ENCODE measurements at places on chromosomes 3 and 15.

DNA sequence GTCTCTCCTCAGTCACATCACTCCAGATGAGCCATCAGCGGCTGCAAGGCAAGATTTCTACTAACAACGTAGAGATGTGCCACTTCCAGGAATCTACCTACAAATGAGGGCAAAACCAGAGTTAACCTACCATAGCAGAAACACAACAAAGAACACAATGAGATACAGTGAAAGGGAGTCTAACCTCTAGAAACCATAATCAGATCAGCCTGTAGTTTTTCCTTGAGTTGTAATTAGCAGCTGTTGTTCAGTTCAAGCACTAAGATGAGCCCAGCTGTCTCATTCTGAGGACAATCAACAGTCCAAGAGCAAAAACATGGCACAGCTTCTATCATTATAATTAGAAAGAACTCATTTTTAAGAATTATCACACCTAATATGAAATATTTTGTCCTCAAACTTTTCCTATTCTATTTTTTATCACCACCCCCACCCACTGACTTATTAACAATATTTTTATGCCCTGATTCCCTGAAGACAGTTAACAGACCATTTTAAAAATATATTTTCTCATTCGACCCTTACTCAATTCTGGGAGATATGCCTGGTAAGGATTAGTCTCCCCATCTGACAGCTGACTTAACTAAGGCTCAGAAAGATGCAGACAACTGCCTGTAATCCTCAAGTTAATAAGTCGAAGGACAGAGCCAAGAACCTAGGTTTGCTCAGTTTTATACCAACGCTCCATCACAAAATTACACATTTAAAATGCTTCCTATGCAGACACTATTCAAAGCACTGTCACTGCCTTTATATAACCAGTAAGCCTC, 50.1 kb downstream of the MAGI1 start:
- no peak for DNase-seq

DNA sequence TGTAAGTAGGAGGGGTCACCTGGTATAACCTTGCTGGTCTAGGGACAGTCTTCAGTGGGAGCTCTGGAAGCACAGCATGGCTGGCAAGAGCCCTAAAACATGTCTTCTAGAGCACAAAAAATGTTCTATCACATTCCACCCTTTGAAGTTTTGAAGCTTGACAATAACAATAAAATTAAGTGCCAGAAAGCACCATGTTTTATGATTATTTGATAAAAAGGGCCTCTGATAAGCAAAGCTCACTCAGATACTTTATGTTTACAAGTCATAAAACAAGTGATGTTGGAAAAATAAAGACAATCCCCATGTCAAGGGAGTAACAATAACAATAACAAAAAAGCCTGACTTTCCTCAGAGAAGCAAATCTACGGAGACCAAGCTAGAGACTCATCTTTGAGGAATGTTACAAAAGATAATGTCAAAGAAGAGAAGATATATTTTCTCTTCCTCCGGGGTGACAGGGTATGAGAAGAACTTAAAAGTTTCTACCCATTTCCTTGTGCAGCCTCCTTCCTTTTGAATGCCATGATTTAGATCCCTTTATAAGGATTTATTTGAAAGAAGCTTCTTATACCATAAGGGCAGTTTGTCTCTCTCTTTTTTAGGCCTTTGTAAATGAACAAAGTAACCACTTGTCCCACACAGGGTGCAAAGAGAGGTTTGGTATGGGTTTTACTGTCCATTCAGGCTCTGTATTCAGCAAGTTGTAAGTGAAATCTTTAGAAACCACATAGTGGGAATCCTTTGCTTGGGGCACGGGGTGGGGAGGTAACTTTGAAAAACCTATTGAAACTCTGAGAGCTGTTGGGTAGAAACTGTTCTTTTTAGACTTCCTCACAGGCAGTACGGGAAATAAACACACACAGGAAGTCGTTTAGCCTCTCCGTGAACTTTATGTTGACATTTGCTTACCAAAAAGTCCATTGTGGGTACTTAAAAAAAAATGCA, 109.6 kb upstream of the RBMS3 start:
- DNase-seq = no peak

- no peak for DNase-seq
These were observed 62.3 kb upstream of the SNRPA1 start for GRCh38 chr15:101357333-101357732.

GRCh38 chr3:149777414-149778214, 14.7 kb downstream of the ANKUB1 start:
- no peak for DNase-seq

GRCh38 chr15:35667908-35668307, 121.9 kb upstream of the DPH6 start:
- DNase-seq = no peak

DNA sequence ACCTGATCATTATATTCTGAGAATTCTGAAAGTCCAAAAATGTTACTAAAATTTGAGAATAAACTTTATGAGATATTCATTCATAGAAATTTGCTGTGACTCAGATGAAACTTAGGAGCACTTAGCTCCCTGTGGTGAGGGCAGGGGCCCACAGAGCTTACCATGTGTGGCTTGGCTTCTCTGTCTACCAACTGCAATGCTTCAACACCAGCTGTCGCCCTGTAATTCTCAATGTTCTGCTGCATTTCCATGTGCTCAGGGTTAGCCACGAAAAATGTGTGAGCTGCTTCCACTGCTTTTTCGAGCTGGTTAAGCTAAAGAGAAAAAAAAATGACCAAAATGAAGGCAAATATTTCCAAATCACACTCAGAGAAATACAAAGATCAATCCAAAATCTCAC, 125.6 kb downstream of the P3H2 start:
- no peak for DNase-seq

DNA sequence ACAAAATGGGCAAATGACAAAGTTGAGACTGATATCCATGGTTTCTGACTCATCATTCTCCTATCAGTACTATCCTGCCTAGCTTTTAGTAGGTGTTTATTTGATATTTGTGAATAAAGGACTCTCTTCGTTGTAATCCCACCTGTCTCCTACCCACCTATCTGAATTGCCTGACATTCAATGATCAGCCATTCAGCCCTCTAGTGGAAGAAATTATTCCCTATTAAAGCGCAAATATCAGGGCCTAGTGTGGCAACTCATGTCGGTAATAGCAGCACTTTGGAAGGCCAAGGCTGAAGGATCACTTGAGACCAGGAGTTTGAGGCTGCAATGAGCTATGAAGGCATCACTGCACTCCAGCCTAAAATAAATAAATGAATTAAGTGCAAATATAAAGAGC, 195.7 kb upstream of the SETMAR start:
- no peak for DNase-seq

DNA sequence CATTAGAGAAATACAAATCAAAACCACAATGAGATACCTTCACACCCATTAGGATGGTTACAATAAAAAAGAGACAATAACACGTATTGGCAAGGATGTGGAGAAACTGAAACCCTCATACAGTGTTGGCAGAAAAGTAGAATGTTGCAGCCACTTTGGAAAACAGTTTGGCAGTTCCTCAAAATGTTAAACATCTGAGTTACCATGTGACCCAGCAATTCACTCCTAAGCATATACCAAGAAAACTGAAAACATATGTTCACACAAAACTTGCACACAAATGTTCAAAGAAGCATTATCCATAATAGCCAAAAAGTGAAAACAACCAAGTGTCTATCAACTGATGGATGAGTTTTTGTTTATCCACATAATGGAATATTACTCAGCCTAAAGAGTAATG, 166.9 kb upstream of the FAM3D start:
- no peak for DNase-seq

DNA sequence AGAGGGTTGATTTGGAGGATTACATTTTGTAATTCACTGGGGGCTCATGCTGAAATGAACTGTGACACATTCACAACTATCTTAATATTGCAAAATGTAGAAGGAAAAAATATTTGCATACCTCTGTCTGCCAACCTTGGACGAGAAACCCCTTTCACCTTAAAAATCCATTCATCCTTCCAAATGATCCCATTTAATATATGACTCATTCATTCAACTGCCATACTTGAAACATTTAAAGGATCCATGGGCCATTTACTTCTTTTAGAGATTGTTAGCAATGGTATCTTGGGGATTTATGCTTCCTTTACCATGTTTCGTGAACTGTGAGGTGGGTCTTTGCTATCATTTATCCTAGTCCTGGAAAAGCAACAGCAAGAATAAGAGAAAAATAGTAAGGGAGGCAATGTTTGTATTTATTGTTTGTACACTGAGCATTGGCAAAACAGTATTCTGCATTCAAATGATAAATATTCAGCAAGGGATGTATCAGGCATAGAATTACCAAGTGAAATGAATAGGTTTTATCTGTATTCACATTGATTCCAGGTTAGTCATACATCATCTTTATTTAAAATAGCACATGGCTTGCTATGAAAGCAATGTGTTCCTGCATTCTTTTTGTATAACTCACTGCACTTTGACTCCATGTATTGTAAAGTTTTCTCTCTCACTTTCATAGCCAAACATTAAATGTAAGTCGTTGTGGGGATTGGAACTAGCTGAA, 378.1 kb downstream of the NSUN3 start:
- no peak for DNase-seq

DNA sequence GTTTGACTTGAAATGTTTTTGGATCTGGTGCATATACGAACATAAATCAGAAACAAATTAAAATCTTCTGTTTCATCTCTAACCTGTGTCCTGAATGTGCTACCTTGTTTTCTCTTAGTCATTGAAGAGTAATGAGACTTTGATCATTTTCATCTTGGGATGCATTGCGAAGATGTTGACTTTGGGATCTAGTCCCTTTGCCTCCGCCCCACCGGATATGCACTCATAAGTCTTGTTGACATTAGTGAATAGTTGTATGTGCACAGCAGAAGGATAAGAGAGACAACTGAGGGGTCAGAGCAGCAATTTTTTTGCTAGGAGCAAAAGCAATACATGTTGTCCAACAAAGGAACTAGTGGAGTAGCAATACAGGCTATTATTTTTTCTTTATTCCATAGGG, 35.9 kb upstream of the SPRED1 start:
- DNase-seq = no peak

DNA sequence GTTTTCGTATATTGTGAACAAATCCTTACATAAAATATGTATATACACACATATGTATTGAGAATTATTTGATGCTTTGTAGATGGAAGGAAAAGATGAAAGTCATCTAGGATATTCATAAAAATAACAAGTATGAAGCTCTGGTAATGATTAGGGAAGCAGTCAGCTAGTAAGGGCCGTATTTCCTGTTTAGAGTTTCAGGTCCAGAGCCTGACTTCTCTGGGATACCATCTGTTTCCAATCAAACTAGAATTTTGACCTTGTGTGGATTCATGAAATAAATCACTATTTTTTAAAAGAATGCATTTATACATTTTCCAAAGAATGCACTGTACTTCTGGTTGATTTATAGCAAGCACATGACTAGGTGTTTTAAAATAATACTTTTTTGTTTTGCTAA, 156.1 kb upstream of the CGNL1 start:
- no peak for DNase-seq

- DNase-seq = no peak
These were observed 21.5 kb downstream of the MAP2K1 start for GRCh38 chr15:66408254-66408653.

DNA sequence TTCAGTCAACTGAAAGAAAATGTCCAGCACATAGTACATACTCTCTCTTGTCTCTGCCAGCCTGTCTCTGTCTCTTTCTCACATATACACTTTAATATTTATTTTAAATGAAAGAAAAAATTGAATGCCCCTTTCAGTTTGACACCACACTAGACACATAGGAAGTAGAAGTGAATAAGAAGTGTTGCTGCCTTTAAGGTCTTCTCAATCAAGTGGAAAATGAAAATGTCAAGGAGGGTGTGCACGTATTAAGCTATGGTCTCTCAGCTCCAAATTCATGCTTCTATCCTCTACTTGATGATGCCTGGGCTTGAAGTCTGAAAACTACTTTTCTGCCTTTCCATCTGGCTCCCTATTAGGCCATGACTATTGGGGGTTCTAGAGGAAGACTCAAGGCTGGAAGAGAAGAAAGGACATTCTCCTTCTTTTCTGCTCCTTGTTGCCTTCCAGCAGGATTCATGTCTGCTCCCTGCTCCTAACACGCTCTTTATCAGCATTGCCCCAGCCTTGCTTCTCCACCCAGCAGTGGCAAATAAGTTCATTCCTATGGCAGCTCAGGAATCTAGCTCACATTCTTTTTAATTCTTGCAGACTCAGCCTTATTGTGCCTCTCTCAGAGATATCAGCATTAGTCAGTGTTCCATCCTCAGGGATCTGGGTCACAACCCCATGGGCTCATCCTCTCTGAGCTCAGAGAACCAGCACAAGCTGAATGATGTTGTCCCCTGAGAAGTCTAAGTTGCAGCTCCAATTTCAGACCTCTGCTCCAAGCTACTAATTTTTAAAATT, 609.1 kb upstream of the GRM7 start:
- DNase-seq = no peak

GRCh38 chr3:143170074-143170473, 50.5 kb downstream of the CHST2 start:
- no peak for DNase-seq

DNA sequence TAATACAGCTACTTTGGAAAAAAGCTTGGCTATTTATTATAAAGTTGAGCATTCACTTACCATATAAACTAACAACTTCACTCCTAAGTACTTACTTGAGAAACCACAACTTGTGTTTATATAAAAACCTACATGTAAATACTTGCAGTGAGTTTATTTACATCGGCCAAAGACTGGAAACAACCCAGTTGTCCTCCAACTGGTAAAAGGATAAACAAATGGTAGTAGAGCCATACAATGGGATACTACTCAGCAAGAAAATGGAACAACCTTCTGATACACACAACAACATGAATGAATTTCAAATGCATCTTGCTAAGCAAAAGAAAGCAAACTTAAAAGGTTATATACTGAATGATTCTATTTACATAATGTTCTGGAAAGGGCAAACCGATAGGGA, 63.7 kb downstream of the SLC7A14 start:
- no peak for DNase-seq
